ENCODE measurements at places on chromosomes 7 and 10. TPM values are rescaled to one million over a fixed set of nuclear protein-coding genes. Genes with fewer than 3 reads are reported as not detected.

The ACSL5 gene
- 195 TPM for total RNA-seq

The PRPS1L1 gene
- not detected for total RNA-seq

The WAPL gene
- 37.5 TPM for total RNA-seq

The TEX47 gene
- not detected for total RNA-seq

The WEE2 gene
- total RNA-seq = not detected

The PLAU gene
- total RNA-seq = 60.3 TPM

The TEX36 gene
- 0.25 TPM for total RNA-seq

- no peak for DNase-seq
Measured at GRCh38 chr10:69749178-69750010, 52.3 kb upstream of the COL13A1 start.

DNA sequence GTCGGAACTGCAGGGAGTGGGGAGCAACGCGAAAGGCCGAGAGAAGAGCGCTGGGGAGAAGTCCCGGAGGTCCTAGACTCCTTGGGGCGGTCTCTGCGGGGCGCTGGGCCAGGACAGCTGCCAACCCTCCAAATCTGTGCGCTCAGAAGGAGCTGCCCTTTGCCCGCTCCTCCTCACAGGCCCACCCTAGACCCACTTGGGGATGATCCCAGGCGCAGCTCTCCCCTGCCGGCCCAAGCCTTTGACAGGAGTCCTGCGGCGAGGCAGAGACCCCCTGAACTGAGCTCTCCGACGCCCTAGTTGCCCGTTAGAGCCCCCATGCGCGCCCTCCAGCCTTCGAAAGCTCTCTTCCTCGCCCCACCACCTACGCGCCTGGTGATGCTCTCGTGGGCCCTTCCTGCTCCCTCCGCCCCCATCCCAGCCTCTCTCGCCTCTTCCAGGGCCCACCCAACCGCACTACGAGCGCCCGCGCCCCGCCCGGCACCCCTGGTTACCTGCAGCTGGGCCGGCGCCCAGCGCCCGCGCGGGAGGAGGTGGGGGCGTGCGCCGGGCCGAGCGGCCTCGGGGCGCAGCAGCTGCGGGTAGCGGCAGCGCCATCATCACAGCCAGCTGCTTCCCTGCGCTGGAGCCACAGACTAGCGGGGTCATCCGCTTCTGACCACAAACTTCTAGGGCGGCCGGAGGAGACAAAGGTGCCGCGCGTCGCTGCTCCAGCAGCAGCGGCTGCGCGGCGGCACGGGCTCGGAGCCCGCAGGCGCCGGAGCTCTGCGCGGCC lies 353.4 kb downstream of the DNAJB6 start:
- no peak for DNase-seq

DNA sequence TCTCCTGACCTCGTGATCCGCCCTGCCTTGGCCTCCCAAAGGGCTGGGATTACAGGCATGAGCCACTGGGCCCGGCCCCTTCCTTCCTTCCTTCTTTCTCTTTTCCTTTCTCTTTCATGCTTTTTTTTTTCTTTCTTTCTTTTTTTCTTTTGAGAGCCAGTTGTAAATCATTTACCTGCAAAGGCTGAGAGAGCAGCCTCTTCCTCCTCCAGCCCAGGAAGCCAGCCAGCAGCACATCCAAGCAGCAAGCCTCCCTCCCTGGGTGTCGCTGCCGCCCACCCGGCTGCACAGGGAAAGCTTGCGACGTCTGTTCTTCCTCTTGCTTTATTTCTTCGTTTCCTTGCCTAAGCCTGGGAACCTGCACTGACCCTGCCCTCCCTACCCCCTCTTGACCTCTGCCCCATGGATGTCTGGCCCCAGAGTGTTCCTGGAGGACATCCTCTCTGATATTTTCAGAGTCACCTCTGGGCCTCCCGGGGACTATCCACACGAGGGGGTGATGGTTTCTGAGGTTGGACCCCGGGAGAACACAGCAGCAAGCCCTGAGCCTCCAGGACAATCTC lies 62.8 kb upstream of the MYL10 start:
- DNase-seq = no peak

DNA sequence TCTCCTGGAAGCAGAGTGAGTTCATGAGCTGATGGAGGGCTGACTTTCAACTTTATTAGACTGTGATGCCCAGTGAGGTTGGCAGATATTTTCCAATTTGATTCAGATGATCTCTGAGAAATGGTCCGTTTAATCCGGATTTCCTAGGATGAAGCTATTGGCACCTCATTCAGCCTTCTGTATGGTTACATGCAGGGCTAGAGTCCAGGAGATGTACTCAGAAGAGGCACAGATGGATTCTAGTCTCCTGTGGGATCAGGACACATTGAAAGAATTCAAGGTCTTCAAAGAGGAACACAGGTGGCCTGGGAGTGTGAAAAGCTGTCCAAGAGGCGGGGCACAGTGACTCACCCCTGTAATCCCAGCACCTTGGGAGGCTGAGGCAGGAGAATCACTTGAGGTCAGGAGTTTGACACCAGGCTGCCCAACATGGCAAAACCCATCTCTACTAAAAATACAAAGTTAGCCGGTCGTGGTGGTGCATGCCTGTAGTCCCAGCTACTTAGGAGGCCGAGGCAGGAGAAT lies 23.0 kb upstream of the RHEB start:
- DNase-seq = no peak

DNA sequence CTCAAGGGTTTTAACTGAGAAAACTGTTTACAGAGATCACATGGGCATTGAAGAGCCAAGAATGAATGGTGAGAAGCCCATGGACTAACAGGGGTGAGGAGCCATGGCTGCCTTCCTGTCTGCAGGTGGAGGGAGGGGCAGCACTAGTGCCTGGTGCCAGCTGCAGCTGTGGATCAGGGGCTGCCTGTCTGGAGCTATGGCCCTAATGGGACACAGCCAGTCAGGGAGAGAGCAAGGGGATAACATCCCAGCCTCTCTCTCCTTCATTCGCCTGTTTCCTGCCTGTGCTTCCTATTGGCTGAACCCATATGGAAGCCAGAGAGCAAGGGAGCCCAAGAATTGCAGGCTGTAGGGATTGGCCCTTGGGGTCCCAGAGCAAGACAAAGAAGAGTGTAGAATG lies 125.8 kb upstream of the GAD2 start:
- DNase-seq = no peak

GRCh38 chr10:126909147-126909546 lies 3.9 kb downstream of the DOCK1 start:
- no peak for DNase-seq

DNA sequence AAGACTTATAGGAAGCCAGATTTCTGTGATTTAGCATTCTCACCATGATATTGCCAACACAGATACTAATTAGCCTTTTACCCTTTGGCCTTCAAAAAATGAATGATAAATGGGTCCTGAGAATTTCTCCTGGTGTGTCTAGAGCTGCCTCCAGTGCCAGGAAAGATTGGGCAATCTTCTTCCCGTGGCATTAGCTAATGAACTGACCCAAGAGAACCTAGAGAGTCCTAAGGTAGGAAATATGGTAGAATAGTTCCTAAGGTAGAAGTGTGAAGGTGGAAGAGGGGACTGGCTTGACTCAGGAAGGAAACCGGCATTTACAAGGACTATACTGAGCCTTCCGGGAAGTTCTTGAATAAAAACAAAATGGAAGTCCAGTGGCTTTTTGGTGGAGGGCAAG lies 133.1 kb downstream of the GFRA1 start:
- no peak for DNase-seq

GRCh38 chr7:38330861-38331621 lies 57.6 kb upstream of the TARP start:
- DNase-seq = no peak

DNA sequence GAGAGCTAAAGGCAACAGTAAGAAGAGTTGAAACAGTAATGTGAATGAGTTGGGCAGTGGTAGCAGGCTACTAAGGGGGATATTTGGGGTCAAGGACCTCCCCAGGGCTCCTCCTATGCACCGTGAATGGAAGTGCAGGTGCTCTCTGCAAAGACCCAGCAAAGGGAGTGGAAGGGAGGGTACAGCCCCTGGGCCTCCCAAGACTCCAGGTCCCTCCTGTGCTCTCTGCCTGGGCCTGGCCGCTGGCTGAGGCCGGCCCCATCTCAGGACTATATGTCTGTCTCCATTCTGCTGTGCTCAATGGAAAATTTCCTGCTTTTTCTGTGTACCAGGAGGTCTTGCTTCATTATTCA lies 372.1 kb upstream of the MKI67 start:
- no peak for DNase-seq

- no peak for DNase-seq
Measured at GRCh38 chr10:21002091-21002878, 105.2 kb upstream of the NEBL start.

GRCh38 chr10:125473143-125473793 lies 209.7 kb downstream of the TEX36 start:
- no peak for DNase-seq

DNA sequence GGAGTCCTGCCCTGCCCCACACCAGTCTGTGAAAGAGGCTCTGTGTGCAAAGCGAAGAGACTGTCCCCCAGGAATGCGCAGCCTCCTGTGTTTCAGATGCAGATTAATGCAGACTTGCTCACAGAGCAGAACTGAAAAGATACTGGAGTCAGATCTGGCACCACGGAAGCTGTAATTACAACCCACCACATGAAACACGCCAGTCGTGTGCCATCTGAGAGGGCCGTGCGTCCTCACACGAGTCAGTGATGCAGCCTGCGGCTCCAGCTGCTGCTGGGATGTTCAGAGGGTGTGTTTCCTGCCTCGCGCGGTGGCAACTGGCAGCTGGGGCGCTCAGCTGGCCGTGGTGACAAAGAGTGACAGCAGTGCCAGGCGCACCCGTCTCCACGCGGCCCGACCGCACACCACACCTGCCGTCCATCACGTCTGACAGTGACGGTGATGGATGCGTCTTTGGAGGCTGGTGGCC lies 50.0 kb downstream of the NKX6-2 start:
- no peak for DNase-seq

DNA sequence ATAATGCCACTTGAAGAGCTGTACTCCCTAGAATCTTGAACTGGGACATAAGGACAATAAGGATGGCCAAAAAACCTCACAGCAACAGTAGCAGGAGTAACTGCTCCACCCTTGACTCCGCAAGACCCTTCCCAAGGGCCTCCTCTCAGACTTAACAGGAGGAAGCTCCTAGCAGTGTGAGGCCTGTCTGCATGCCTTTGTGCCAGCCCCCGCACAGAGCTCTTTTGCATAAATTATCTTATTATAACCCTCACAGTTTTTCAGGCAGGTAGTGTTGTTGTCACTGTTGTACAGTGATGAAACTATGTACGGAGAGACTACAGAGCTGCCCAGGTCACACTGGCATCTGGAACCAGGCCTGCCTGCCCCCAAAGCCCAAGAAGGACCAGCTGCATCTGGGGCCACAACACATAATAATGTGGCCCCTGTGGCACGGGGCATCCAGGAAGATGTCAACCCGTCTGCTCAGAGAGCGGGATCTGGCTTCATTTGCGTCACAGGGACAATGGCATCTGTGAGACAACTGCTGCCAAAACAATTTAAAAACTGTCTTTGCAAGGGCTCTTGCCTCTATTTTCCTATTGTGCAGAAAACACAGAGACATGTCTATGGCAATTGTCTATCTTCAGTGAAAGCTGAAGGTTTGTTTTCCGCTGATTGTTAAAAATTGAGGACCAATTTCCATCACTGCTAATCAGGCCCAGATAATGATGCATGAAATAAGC lies 249.3 kb upstream of the GRB10 start:
- no peak for DNase-seq

DNA sequence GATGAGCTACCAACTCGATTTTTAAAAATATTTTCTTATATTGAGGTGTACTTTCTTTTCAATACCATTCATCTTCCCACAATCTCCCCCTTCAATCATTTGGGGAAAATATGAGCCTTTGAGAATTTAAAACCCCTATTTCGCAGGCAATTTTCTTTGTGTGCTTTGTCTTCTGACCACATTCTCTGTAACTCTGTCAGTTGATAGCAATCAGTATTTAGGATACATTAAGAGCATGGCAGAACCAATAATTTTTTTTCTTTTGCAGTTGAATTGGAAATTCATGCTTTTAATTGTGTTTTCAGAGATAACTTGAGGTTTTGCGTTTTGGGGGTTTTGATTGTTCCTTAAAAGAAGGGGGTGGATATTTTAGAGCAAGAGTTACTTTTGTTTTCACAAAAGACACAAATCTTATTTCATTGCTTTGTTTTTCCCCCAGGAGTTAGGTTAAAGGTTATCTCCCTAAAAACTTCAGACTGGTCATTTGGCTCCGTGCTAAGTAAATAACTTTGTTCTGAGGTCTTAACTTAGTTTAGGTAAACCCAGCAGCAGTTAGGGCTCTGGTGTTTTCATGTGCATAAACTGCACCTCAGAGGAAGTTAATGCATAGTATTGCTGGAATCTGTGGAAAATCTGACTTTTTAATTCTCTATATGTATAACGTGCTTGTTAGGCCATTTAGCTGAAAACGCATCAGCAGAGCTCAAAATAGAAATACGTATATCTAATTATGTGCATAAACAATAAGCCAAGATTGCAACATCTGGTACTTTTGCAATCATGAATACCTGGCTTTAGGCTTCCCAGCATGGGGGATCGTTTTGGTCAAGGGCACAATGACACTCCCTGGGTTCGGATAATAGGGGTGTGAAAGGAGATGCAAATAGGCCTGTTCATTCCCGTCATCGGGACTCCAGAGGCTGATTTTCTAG lies 676.4 kb upstream of the ANKRD30A start:
- no peak for DNase-seq

DNA sequence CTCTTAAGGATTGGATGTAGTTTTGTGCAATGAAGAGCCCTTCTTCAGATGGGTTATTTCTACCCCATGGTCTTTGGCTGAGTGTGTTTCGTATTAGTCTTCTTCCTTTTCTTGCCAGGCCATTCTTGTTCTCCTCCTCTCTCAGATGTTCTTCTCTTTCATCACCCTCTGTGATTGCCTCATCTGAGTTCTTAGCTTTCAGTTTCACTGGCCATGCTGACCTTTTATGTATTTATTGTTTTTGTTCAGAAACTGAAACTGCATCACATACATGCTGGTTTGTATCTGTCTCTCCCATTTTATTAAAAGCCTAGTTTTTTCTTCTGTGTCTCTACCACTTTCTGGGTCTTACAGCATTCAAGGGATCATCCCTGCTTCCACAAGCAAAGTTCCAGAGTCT lies 21.7 kb upstream of the PCGF5 start:
- no peak for DNase-seq

DNA sequence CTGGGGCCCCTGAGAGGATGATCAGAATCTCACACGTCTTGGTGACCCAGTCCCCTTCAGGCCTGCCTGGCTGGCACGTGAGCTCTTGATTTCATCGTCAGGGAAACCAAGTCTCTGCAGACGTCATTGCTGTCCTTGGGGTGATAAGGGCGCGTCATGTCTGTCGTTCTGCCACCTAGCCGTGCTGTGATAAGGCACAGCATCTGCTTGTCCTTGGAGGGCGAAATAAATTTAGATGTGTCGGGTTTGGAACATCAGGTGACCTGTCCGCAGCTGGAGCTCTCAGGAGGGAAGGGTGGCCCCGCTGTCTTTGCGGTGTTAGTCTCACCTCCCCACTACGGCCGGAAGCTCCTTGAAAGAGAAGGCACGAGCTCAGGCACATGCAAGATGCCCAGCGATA lies 129.2 kb downstream of the GRK5 start:
- no peak for DNase-seq

DNA sequence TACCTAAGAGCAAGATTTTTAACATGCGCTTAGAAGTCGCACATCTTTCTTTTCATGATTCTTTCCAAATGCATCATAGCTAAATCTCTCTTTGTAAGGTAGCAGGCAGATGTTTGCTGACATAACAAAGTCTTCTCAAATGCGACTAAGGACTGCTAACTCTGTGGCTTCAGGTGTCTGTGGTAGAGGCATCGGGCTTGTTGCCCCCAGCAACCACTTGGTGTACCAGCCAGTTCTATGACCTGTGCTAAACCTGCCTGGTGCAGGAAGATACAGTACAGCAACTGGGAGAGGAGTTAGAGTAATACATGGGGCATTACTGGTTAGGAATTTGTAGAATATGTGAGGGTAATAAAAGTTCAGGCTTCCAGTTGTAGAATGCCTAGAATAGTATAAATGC lies 654.1 kb downstream of the NRG3 start:
- no peak for DNase-seq

GRCh38 chr7:137342265-137342664 lies 1.3 kb downstream of the PTN start:
- no peak for DNase-seq

Data from HCT116 (cell line).